ENCODE measurements at places on chromosomes 13 and 19.

- DNase-seq: no peak
Observed at GRCh38 chr13:84446972-84447639, 564.8 kb upstream of the SLITRK1 start.

DNA sequence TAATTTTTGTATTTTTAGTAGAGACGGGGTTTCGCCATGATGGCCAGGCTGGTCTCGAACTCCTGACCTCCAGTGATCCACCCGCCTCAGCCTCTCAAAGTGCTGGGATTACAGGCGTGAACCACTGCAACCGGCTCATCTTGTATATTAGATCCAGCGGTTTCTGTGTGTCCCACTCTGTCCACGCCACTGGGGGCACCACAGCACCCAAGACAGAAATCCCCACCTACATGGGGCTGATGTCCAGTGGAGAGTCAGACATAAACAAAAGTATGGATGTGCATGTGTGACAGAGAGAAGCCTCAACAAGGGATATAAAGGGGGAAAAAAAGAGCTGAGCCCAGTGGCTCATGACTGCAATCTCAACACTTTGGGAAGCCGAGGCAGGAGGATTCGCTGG, 65.8 kb upstream of the ADGRE5 start:
- no peak for DNase-seq

DNA sequence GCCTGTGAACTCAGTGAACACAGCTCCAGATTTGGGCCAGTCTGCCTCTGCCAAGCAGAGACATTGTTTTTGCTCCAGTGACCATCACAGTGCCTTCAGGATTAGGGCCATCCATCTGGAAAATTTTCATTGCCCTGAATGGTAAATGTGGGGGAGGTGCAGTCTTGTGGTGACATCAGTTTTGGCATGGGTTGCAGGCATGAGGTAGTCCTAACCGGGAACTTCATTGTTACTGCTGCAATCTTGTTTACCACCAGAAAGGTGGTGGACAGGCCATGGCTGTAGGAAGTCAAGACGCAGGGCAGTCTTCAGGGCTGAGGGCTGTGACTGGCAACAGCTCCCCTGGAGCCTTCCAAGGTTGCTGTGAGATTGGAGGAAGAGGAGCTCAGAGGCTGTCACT, 55.2 kb downstream of the SPATA13 start:
- DNase-seq: no peak

DNA sequence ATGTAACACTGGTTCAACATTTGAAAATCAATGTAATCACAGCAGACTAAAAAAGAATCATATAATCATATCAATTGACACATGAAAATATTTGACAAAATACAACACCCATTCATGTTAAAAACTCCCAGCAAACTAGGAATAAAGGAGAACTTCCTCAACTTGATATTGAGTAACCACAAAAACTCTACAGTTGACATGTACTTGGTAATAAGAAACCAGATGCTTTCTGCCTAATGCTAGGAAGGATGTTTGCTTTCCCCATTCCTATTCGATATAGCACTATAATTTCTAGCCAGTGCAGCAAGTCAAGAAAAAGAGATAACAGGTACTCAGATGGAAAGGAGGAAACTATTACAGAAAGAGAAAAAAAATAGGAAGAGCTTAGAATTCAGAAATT, 26.9 kb downstream of the UFM1 start:
- DNase-seq: no peak

DNA sequence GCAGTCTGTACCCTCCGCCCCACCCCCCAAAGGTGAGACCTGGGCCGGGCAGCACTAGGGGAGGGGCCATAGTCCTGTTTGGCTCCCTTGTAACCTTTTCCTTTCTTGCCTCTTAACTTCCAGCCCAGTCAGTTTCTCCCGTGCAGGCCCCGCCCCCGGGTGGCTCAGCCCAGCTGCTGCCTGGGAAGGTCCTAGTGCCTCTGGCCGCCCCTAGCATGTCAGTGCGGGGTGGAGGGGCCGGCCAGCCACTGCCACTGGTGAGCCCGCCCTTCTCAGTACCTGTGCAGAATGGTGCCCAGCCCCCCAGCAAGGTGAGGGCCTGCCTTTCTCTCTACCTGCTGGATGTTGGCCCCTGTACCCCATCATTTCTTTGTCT, 10.5 kb upstream of the PRR19 start:
- no peak for DNase-seq

DNA sequence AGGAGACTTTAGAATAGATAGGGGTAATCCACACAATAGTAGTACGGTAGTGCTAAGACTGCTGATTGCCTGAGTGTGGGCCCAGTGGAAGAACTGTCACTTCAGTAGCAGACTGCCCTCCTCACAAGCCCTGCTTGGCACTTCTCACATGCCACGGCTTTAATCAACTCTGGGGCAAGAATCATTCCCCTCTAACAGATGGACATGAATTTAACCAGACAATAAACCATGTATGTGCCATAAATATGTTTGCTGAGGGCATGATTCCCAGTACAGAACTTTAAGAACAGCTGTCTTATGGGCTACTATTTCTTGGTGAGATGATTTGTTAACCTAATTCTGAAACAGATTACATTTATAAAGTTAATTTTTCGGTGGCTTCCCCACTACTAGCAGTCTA, 22.0 kb downstream of the DPY19L3 start:
- no peak for DNase-seq
